NCI-H2171 (cell line): ENCODE measurements at places on chromosomes 2 and 18.

DNA sequence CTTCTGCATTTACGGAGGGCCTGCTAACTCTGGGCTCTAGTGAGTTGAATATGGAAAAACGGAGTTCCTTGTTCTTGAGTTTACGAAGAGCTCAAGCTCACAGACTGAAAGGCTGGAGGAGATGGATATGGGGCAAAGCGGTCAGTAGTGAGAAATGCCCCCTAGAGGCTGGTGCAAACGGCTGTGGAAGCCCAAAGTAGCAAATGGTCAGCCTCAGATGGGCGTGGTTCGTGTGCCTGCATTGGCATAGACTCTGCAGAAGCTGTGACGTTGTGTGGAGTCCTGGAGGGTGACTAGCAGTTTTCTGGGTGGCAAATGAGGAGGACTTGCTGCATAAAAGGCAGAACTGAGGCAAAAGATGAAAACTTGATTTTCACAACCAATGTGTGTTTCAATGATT is 93.6 kb upstream of the TWIST2 start:
- no peak for DNase-seq

GRCh38 chr2:54824567-54824966 is 101.1 kb downstream of the EML6 start:
- no peak for DNase-seq

DNA sequence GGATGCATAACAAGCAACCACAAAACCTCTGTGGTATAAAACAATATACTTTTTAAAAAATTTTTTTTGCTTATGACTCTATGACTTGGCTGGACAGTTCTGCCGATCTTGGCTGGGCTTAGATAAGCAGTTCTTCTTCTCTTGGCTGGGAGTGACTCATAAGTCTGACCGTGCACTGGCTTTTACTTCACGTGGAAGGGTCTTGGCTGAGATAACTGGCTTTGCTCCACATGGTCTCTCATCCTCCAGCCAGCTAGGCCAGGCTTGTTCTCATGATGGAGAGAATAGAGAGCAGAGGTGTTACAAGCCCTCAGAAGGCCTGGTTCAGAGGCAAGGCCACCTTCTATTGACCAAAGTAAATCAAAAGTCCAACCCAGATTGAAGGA is 178.9 kb upstream of the SERPINE2 start:
- no peak for DNase-seq

DNA sequence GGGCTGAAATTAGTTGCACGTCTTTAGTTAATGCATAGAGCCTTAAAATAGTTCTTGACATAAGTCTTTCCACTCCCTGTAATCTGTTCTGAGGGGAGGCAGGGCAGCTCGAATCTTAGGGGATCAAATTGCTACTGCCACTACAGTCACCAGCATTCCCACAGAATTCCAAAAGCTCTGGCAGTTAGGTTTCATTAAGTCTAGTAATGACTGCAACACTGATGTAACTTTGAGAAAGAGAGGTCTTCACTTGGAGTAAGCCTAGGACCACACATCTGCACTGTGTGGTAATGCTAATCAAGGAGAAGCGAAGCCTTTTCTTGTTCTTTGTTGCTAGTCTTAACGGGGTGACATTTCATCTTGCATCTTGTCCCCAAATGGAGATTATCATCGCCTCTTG is 19.3 kb upstream of the NCK2 start:
- DNase-seq: no peak

DNA sequence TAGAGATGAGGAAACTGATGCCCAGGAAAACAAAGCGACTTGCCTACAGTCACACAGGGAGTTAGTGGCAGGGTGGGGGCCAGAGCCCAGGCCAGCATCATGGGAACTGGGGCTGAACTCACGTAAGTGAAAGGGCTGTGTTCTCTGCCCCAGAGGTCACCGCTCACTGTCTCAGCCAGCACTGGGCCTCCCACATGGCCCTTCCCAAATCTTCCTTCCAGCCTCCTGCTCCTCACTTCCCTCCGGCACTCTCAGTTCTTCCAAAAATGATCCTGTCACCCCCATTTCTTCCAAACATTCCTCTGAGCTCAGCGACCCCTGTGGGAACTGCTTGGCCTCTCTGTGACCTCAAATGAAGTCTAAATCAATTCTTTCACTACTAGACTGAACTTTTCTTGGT is 90.5 kb upstream of the TMEM247 start:
- DNase-seq: no peak

- DNase-seq: no peak
These were observed 135.7 kb downstream of the DIS3L2 start for GRCh38 chr2:232097260-232097659.

GRCh38 chr2:219300022-219300421 is 9.2 kb downstream of the PTPRN start:
- no peak for DNase-seq

GRCh38 chr2:229748950-229749349 is 34.6 kb upstream of the DNER start:
- DNase-seq: no peak

DNA sequence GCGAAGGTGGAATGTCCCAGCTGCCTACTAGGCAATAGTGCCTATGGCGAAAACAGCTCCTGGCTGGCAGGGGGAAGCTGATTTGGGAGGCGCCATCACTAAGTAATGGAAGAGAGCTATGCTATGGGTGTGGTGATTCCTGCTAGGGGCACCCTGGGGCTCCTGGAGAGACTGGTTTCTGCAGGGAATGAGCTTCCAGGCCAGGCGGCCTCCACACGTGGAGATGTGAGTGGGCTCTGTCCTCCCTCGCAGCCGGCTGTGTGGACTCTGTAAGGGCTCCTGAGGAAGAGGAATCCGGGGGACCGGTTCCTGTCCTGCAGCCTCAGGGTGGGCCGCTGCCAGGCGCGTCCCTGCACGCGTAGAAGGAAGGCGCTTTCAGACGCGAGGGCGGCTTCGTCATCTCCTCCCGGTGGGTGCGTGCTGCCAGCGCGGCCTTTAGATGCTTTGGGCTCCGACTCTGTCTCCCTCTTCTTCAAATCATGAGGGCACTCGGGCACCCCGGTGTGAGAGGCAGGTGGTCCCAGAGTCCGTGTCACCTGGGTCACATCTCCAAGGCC is 55.5 kb upstream of the ANKRD62 start:
- no peak for DNase-seq

GRCh38 chr2:207984765-207985480 is 40.4 kb downstream of the PLEKHM3 start:
- no peak for DNase-seq

DNA sequence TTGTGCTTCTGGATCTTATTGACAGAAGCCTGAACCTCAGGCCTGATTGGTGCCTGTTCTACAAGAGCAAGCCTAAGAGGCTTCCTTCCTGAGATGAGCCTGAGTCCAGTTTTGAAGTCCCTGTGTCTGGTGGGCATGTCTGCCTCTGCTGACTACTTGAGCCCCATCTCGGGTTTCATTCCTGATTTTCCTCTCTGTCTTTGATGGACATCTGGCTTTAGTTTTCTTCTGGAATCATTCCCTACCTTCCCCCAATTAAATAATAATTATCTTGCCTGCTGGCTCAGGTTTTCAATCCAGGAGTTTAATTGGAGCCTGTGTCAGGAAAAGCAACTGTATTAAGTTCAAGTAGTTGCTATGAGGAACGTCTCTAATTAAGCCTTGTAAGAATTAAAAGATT is 135.5 kb upstream of the MC4R start:
- peak; percentile 38 for DNase-seq

DNA sequence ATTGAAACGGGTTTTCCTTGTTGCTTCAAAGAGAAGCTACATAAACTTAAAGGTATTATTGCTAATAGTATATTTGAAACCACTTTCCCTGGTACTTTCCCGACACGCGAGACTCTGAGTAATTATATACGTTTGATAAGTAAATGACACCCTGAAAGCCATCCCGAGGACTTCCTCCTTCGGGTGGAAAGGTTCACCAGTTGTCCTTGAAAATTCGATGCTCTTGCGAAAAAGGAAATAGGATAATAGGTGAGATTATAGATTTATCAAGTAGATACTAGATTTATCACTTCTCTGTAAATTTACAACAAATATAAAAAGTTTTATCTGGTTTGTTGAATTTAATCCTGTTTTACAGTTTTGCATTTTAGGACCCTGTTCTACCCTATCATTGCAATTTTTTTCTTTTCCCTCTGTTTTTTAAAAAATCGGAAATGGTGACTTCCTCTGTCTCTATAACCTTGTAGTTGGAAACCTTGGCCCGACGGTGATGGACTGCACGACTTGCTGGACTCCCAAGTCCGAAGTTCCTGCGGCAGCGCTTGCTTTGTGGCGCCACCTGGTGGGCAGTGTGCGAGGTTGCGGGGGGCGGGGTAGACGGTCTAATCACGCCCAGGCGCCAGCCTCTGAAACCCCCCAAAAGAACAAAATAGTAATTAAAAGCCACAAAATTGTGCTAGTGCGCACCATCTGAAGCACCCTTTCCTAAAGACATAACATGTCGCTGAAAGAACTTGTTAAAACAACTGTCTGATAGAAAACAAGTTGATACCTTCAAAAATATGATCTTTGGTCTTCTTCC is 972 bp upstream of the DLX2 start:
- peak; percentile 17 for DNase-seq

GRCh38 chr2:189879716-189880081 is 95.4 kb downstream of the PMS1 start:
- no peak for DNase-seq

- DNase-seq: no peak
These were observed 323.7 kb downstream of the LRRTM1 start for GRCh38 chr2:79980816-79981215.

GRCh38 chr18:39305766-39306165 is 1740.2 kb upstream of the CELF4 start:
- no peak for DNase-seq

- no peak for DNase-seq
These were observed 13.8 kb downstream of the METTL4 start for GRCh38 chr18:2557536-2557935.

DNA sequence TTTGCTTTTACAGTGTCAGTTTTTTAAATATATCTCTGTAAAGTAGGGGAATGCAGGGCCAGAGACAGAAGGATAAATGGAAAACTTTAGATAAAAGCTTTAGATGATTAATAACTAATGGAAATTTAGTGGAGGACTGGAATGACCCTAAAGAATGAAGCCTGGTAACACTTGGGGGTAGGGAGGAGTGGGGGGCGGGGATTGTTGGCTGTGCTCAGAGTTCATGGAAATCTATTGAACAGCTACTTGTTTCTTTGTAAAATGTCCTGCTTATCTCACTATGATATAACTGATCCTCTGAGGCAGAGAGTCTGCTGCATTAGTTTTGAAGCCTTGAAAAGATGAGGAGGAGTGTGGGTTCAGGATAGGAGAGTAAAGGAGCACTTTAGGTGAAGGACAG is 90.5 kb downstream of the TMEM185B start:
- no peak for DNase-seq

DNA sequence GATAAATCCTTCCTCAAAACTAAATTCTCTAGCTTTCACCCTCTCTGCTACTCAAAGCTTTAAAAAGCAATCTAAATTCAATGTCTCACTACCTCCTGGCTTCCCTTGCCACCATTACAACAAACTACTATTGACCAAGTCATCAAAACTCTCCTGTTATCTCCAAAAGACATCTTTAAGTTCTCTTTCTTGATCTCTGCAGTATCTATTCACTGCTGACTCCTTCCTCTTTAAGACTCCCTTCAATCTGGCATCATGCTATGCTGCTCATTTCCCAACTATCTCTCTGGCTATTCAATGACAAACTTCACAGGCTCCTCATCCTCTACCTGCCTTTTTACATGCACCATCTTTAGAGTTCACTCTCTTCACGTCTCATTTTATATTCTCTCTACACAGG is 5.9 kb downstream of the PPP3R1 start:
- DNase-seq: no peak

DNA sequence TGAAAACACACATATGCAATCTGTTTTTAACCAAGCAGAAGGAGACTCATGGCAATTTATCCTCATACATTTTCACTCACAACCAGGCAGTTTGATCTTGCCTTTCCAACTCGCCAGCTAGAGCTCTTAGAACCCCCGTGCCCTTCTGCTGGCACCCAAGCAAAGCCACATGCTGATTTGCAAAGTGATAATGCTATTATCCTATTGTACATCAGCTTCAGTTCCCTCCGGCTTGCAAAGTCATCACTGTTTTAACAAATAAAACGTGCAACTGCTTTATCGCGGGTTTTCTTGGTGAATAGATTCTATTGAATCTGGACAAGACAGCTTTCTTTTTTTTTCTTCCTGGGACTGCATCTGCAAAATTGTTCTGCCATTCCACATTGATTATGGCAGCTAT is 314.6 kb downstream of the LNPK start:
- no peak for DNase-seq

- no peak for DNase-seq
These were observed 128.8 kb upstream of the TRIB2 start for GRCh38 chr2:12587729-12588522.

- DNase-seq: no peak
These were observed 50.6 kb downstream of the TRAF3IP1 start for GRCh38 chr2:238370823-238371372.
